ENCODE measurements at places on chromosomes 1 and 21.

DNA sequence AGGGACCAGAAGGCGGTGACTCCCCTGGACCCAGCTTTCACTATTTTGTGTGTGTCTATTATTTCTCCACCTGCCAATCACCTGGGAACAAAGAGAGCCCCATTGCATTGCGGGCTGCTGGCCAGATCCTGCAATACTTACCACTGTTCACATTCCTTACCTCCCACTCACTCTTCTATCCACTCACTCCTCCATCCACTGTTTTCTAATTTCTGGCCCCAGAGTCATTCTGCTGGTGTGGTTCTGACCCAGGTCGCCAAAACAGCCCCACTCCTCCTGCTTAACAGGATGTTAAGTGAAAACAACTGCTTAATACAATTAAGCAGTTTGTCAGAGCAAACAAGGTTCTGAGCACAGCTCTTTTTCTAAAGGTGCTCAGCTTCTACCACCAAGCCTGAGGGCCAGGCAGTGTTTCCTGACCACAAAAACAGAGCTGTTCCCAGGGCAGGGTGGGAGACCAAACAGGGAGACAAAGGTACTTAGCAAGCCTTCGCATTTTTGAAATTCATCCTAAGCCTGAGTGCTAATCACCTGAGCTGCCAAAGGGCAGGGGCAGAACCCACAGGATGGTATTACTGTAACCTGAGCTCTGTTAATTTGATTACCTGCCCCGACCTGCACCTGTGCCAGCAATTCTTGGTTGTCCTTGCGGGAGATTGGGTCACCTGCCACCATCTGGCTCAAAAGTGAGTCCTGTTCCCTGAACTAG is 38.5 kb upstream of the EFCAB14 start:
- no peak for DNase-seq

DNA sequence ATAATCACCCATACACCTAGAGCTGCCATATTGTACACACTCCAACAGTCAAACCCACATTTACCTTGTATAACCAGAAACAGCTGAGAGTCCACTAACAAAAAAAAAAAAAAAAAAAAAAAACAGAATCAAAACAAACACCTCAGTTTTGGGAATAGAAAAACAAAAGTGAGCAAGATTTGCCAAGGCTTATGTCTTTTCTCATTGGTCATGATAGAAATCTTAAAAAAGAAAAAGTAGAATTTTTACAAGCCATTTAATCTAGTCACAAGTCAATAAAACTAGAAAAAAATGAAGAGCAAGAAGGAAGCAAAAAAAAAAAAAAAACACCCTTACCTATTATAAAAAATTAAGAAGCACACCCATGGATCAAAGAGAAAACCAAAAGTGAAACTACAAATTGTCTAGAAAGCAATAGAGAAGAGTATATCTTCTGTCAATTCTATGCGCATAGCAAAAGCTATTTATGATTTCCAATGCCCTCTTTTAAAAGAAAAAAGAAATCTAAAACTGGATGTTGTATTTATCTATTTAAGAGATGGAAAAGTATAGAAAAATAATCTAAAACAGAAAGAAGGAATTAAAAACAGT is 113.2 kb upstream of the GALNT2 start:
- DNase-seq = no peak

DNA sequence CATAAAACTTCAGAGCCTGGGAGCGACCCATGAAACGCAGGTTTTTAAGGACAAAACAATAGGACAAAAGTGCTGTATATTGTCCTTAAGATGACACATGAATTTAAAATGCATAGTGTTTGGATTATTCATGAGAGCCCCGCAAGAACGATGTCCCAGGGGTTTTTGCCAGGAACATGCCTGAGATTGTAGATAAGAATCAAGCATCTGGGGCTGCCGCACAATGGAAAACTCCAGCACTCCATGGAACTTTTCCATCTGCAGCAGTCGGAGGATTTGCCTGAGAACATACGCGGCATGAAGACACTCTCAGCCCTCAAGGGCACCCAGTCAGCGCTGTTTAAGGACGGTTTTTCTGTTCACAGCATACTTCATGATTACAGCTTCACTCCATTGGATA is 5.3 kb upstream of the ERG start:
- DNase-seq = no peak

GRCh38 chr1:11138952-11139351 is 39.3 kb upstream of the EXOSC10 start:
- no peak for DNase-seq

GRCh38 chr1:25520446-25521061 is 22.9 kb upstream of the LDLRAP1 start:
- DNase-seq = peak; percentile 62

DNA sequence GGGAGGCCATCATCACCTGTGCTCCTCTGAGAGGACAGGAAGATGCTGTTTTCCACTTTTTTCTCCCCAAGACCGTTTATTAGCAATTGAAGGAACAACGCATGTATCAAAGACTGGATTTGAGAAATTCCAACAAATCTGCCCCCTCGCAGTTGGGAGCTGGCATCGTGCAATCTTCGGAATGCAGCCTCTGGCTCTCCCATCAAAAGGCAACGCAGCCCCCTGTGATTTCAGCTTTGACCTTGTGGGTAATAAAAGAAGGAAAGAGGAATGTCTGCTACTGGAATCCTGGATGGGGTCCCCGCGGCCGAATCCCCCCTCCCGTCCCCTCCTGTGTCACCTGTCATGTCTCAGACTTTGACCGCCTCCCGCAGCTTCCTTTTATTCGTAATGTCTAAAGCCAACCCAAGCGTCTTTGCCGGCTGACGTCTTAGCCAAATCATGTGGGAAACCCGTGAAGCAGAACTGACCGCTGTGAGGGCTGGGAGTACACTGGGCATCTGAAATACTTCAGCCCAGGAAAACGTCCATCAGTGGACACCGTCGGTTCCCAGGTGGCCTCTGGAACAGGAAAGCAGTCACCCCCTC is 101.5 kb downstream of the WDR4 start:
- no peak for DNase-seq

DNA sequence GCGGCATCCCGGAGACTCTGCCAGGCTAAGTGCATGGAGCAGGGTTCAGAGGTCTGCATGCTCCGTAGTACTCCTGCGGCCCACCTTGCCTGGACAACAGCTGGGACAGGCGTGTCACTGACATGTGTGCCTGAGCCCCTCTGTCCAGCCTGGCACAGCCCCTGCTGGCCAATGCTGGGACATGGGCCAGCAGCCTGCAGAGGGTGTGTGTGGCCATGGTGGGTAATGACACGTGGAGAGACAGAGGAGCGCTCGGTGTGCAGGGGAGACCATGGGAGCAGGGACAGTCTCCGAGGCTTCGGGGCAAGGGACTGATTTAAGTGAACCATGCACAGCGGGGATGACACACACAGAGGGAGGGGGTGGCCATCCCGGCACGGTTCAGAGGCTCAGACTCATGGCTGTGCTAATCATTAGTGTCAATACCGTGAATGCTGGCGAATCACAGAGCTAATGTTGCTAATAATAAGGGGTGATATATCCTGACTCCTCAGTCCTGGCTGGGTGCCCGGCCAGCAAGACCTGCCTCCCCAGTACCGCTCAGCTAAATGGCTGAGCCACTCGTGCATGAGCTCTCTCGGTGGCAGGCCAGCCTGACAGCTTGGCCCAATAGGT is 41.5 kb downstream of the IGSF21 start:
- DNase-seq = no peak

DNA sequence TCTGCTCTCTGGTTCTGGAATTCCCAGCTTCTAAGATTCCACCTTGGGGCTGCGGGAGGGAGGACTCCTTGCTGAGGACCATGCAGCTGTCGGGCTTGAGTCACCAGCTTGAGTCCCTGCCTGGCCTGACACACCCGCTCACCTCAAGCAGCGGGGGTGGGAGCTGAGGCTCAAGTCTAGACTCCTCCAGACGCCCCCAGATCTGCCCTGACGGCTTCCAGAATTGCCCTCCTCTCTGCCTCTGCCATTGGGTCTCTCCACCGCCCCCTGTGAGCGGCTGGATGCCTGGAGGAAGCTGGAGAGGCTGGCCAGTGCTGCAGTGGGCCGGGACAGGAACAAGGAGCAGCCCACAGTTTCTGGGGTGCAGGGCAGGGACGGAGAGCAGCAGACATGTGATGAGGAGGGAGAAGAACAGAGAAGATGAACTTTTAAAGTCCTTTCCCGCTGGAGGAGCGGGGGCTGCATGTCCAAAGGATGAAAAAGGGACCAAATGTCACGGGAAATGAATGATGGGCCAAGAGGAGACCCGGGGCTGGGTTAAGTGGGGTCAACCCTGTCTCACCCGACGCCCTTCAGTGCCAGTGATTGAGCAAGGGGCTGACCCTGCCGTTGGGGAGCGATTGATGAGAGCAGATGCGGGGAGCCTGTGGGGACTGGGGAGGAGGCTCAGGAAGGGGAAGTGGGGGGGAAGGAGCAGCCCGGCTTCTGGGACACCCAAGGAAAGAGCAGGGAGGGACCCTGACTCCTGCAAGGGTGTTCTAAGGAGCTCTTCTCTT is 13.5 kb downstream of the CRABP2 start:
- DNase-seq = peak; percentile 50

DNA sequence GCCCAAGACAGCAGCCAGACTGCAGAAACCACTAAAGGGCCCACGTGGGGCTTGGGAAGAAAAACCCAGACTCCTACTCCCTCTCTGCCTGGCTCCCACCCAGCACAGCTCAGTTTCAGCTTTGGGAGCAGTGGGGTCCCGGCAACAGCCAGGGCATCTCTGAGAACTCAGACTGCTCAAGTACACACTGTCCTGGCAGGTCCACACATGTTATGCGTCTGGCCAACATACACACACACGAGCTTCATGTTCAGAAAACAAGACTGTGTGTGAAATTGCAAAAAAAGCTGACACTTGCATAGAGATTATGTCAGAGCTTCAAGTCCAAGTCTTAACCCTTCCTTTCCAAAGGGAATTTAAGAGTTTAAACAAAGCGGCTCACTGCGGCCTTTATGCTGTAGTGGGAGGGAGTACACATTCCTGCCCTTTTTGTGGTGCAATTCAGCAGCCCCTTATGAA is 136.6 kb upstream of the CD34 start:
- no peak for DNase-seq

GRCh38 chr1:150516050-150516591 is 569 bp downstream of the FALEC start:
- DNase-seq = no peak

GRCh38 chr1:24290933-24291487 is 28.1 kb upstream of the GRHL3 start:
- DNase-seq = no peak

GRCh38 chr1:58136387-58136786 is 410.1 kb downstream of the OMA1 start:
- no peak for DNase-seq

DNA sequence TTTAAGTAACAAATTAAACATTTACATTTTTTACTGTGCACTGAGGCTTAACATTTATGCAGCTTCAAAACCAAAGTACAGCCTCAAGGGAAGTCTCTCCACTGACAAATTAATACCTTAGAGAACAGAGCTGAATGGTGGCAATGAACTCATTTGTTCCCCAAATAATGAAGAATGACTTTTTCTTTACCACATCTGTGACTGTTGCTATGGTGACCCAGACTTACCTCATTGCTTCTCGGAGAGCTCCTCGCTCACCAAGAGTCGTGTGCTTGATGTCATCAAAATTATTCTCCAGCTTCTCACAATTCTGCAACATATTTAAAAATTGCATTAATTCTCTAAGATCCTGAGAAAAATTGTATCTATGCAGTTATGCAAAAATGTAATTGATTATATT is 92.9 kb downstream of the DPYD start:
- DNase-seq = no peak

- no peak for DNase-seq
These were observed 1.8 kb downstream of the ARNT start for GRCh38 chr1:150874455-150875196.

DNA sequence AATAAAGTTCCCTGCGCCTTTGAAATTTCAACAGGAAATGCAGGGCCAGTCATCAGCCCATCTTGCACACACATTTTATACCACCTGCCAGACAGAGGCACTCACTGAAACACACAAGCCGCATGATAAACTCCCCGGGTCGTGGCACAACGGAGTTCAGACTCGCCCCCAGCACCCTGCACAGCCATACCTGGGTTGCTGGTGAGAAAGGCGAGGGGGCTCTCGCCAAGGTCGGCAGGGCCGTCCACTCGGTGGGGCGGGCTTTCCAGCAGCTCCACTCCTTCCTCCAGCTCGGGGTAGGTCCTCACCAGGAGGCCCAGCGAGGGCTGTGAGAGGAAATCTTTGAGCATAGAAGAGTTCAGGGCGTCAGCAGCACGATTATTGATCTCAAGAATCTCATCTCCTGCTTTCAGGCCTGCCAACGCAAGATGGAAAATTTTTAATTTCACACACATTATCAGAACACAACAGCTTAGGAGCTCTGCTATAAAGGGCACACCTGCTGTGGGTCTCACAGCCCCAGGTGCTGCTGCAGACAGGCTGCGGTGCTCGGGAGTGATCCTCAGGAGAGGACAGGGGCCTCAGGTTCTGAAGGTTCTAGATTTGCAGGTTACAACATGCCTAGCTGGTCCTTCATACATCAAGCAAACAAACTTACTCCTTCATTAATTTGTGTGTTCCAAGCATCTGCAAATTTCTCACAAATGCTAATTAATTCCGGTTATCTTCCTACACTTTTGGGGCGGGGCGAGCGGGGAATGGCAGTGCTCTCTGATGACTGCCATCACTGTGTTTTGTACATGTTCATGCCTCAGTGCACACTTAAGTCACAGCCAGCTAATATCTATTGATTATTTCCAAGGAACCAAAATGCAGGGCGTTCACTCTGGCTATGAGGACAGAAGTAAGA is 144.2 kb upstream of the KRTAP19-8 start:
- DNase-seq = no peak

DNA sequence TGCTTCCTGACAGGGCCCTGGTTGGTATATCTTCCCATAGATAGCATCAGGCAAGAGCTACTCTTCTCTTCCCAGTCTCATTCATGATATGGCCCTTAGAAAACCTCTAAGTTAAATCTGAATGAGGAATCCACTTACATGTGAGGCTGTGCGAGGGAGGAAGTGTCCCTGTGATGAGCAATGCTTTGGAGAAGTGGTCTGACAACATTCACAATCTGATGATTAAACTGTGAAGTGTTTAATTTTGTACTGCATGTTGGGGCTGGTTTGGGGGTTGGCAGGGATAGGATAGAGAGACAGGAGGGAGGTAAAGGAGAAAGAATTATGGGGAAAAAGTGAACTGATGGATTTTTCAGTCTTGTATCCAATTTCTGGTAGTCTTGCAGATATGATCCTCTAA is 421.2 kb upstream of the DAB1 start:
- no peak for DNase-seq

GRCh38 chr1:248818505-248819374 is 7.0 kb downstream of the SH3BP5L start:
- DNase-seq = no peak

DNA sequence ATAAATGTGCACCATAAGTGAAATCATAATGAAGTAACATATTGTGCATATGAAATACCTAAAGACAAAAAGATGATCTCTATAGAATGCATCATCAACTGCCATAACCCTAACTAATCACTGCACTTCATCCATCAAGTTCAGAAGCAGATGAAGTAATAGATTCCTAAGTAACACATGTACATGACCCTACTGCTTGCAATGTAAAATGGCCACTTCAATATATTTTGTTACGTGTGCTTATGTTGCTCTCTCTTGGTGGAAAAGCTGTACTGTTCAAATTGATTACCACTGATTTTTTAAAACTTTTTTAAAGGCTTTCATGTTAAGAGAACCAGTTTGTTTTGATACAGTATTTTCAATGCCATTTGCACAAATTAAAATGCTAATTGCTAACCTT is 141.8 kb downstream of the TTLL7 start:
- no peak for DNase-seq
